Hematopoietic multipotent progenitor cell treated with erythropoietin and hydrocortisone succinate and interleukin-3 and kit ligand, for 15 days (in vitro differentiated cells): ENCODE measurements at places on chromosomes 3 and 15.

GRCh38 chr3:196639483-196640296 is at the start of gene NRROS:
Gene NRROS (plus strand): TSS chr3:196639694. CDS start chr3:196654540, 14,846 bp downstream.
- peak; percentile 43 for DNase-seq

DNA sequence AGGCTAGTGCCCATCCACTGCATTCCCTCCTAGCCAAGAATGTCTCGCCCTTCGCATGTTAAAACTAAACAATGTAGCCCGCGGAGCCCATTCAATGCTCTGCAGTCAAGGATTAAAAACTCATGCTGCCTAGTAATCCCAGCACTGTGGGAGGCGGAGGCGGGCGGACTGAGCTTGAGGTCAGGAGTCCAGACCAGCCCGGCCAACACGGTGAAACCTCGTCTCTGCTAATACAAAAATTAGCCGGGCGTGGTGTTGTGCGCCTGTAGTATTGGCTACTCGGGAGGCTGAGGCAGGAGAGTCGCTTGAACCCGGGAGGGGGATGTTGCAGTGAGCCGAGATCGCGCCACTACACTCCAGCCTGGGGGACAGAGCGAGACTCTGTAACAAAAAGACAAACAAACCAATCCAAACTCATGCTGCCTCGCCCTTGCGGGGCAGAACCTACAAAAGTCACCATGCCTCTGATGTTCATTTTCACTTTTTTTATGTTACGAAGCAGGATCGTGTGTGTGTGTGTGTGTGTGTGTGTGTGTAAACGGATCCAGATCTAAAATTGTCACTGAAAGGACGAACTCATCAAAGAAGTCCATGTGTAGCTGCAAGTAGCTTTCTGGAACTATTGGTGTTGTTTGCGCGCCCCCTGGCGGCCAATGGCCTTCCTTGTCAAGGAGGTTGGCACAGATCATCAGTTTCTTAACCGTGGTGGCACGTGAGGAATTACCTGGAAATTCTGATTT is 54.8 kb upstream of the SPESP1 start:
- DNase-seq, result peak; percentile 90

GRCh38 chr15:69757186-69757585 is 304.6 kb downstream of the RPLP1 start:
- no peak for DNase-seq

GRCh38 chr3:191269289-191270085 is 59.7 kb upstream of the CCDC50 start:
- DNase-seq, result no peak

GRCh38 chr3:14938954-14939353 is 8.4 kb upstream of the NR2C2 start:
- no peak for DNase-seq

GRCh38 chr3:19967812-19968211 is 20.9 kb downstream of the RAB5A start:
- no peak for DNase-seq

DNA sequence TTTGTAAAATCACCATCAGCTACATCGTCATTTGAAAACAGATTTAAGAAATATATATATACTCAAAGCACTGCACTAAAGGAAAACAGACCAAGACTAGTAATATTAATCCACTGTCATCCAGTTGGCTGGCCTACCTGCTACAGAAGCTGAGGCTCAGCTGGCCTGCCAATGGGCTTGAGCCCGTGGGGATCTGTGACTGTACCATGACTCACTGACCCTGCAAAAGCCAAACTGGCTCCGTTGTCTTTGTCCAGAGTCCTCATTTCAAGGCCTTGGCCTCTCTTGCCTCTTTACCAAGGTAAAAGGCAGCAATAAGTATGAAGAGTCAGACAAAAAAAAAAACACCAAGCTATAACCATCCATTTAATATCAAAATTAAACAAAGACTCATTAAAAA is 463.5 kb upstream of the RASGRP1 start:
- no peak for DNase-seq
